ENCODE measurements at places on chromosomes 5 and 9.

- DNase-seq, result no peak
Measured at GRCh38 chr9:131291795-131292315, 2.3 kb downstream of the PLPP7 start.

GRCh38 chr9:98831696-98832095, 24.2 kb downstream of the GALNT12 start:
- no peak for DNase-seq

GRCh38 chr5:32222723-32223470, 48.8 kb upstream of the GOLPH3 start:
- no peak for DNase-seq

- DNase-seq, result no peak
Measured at GRCh38 chr9:133632806-133633680, 3.1 kb upstream of the DBH start.

- DNase-seq, result no peak
Measured at GRCh38 chr5:138610415-138610917, 35.3 kb upstream of the HSPA9 start.

DNA sequence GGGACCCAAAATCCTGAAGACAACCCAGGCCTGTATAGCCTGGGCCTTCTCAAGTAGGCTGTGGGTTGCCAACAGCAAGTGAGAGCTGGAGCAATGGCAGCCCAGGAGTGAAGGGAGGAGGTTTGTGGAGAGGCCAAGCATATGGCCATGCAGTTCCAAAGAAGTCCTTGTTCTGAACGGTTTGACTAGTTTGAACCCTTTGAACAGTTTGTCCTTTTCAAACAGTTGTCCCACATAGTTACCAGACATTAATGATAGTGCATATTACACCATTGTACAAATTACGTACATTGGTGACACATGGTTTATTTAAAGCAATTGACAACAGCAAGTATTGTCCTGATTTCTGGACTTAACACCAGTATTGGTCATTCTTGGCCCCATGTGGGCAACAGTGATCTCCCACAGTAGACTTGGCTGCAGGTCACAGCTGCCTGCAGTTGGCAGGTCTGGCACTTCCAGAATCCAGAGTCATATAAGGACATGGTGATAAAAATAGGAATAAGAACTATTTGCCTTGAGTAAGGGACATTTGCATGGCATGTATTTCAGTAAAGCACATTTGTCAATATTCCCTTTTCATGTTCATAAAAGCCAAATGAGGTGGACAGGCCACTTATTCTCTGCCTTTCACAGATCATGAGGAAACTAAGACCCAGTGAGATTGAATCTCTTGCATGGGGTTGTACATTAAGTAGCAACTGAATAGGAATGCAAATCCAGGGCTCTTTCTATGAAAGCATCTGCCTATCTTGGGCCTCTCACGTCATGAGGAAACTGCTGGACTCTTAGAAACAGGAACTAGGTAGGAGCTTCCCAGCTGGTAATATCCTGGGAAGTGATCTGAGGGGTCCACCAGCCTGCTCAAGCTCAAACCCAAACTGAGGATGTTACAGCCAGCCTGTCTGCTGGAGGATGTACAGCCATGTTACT, 30.3 kb downstream of the SLC25A48 start:
- DNase-seq, result no peak

DNA sequence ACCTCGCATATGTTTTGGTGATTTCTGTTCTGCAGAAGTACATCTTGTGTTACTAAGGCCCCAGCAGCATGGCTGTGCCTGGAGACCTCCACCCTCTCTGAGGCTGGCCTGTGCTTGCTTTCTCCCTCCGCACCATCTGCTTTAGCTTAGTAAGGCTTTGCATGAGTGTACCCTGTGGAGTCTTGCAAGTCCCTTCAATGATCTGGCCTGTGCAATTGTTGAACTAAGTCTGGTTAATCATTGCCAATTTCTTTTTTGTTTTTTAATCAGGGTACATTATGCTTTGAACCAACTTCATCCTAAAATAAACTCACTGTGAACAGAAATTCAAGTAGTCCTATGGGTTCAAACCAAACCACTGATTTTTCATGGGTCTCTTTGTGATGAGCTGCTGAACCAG, 32.3 kb downstream of the ACOT12 start:
- no peak for DNase-seq

DNA sequence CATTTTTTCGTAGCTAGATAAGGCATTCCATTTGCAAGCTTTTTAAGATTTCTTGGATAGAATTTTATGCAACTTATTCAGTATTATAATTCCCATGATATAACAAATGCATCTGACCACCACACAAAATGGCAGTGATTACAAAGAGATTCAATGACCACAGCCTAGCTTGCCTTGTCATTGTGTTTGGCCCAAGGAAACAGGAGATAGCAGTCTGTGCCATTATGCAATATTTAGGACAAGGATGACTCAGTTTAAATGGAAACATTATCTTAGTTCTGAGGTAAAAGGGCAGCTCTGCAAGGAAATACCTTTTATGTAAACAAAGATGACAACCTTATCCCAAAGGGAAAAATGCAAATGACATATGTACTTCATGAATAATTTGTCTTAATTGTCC, 89.8 kb downstream of the NUDT12 start:
- DNase-seq, result no peak

GRCh38 chr9:129331772-129332500, 153.9 kb upstream of the IER5L start:
- no peak for DNase-seq

GRCh38 chr5:31635446-31635845, 3.5 kb upstream of the PDZD2 start:
- no peak for DNase-seq

DNA sequence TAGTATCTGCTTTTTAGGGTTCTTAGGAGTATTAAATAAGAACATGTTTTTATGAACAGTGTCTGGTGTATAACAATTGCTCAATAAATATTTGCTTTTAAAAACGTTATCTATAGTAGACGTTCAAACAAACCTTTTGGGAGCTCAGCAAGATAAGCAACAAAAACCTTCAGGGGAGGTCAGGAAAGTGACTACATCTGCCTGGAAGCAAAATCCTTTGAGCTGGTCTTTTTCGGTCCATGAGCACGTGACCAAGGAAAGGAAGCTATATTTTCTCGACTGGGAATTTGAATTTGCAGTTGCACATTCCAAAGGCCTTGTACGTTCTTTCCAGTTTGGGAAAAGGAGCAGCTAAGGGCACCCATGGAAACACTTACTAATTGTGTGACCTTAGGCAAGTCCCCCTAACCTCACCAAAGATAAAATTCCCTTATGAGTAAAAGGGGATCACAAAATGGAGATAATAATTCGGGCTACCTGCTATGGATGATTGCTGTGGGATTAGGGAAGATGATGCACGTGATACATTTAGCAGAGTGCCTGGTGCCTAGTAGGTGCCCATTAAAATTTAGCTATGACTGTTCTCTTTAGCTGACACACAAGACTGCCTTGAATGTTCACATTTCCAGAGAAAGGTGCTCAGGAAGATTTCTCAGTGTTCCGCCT, 45.4 kb downstream of the PTTG1 start:
- DNase-seq, result no peak

DNA sequence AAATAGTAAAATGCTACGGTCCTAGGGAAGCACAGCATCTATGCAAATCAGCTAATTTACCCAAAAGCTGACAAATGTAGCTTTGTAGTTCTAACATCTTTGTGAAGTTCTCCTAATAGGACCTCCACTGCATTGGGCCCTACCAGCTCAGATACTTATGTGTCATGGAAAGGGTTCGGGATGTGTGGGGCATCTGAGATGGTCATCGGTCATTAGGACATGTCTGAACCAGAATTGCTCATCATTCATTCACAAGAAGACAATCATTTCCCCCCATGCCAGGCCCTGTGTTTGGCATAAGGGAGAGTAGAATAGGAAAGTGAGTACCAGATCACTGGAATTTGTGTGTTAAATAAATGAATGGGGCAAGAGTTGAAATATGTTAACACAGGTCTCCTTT, 35.7 kb downstream of the PWWP2A start:
- DNase-seq, result no peak

- no peak for DNase-seq
Measured at GRCh38 chr5:58294598-58295305, 165.1 kb downstream of the PLK2 start.

- no peak for DNase-seq
Measured at GRCh38 chr9:90848866-90849265, 47.2 kb downstream of the SYK start.

DNA sequence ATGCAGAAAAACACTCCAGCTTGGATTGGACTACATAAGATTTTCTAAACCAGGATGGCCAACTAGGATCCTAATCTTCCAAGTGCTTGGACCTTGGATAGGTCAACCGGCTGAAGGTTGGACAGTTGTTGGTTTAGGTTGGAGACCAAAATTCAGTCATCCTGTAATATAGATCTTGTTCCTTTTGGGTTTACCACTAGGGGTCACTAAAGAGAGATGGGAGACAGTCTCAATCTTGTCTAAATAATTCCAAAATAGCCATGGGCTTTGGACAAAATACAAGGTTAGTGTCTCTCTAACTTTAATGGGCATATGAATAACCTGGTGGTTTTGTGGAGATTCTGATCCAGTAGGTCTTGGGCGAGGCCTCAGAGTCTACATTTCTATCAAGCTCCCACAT, 148.7 kb upstream of the ERCC6L2 start:
- no peak for DNase-seq

GRCh38 chr5:110896901-110897300, 158.1 kb downstream of the SLC25A46 start:
- DNase-seq, result no peak

DNA sequence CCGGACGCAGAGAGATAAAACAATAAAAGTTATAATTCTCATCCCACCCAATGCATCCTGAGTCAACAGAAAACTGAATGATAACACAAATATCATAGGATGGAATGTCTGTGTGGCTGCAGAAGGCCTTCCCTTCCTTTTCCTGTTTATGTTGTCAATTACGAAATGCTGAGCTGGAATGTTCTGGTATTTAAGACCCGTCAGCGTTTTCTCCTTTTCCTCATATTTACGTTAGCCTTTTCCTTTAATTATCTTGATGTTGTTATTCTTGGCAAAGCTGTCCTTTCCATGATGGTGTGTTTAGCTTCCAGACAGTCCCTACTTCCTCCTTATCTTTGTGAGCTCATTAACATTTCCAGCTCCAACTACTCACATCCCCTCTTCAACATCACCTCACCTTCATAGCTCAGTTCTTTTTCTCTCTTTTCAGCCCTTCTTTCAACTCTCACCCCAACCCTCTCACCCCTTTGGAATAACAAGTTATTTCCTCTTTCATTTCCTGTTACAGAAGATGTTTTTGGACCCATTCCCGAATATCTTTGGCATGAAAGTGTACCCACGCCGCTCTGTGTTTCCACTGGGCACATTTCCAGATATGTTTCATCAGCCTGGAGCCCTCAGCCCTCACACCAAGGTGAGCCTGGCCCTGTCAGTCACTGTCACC, 221.6 kb downstream of the NR2F1-AS1 start:
- DNase-seq, result no peak

DNA sequence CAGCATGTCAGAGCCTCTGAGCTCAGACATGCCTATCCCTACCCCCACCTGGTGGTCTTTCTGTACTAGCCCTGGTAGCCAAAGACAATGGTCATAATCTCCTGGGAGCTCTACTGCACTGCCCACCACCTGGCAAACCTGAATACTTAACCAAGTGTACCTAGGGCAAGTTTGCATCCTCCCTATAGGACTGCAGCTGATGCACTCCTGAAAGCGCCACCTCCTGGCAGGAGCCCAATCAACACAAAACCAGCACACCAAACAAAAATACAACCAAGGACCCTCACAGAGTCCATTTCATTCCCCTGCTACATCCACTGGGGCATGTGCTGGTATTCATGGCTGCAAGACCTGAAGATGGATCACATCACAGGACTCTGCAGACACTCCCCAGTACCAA, 14.8 kb upstream of the FAM174A start:
- no peak for DNase-seq

DNA sequence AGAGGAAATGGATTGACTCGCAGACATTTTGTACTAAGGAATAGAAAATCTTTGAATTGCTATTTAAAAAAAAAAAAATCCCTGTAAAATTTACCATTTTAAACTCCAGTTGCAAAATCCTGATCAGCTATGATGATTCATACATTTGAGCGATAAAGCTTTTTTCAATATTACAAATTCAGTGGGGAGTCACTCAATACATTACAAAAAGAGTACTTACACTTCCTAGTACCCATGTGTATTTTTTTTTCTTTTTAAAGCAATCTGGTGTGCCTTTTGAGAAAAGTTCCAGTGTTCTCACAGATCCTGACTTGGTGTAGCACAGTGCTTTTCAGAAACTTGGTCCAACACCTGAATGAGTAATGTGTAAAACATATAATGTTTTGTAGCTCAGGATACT, 54.3 kb downstream of the PIK3R1 start:
- DNase-seq, result no peak
